GOT3 (cell line): ENCODE measurements at places on chromosomes 4 and X.

DNA sequence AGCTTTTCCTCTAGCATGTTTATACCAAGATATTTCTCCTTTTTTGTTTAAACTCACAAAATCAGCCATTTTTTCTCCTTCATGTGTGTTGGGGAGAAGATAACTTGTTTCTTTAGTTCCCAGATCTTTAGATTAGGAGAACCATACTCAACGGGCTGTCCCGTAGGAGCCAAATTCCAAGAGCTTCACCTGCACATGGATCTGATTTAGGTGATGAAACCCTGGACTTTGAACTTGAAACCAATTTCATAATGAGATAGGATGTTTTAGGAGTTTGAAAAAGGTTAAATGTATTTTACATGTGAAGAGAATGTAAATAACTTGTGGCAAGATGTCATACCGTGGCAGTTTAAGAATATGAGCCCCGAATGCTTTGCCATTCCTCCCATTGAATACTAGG lies 280.0 kb upstream of the PCDH18 start:
- DNase-seq, result no peak

GRCh38 chr4:8872402-8873291 lies 1.0 kb upstream of the HMX1 start:
- no peak for DNase-seq

DNA sequence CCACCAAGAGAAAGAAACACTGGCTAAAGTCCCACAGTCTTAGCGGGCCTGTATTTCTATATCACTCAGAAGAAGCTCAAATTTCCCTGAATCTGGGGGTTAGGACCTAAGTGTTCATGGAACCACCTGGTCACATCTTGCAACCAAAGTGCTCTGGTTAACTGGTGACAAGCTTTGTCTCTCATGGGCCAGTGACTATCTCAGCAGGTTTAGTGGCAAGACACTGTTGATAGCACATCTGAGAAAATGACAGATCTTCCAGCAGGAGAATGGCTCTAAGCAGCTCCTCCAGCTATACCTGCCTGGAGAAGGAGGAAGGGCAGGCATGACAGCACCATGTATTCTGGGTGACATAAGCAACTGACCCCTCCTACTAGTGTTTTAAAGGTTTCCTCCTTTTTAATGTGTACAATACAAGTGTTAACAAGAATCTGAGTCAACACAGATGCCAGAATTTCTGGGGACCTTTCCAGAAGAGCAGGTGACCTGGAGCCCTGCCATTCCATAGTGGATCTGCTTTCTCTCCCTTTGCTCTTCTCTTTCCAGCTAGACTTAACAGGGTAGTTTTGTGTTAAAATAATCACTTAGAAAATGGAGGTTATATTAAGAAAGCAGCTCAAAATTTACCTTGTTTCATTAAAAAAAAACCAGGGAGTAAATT lies 17.3 kb upstream of the QRFPR start:
- DNase-seq, result no peak

- no peak for DNase-seq
Measured at GRCh38 chr4:186604124-186604807, 48.9 kb upstream of the MTNR1A start.

GRCh38 chrX:102979536-102979935 lies 42.5 kb downstream of the RAB40AL start:
- no peak for DNase-seq

- no peak for DNase-seq
Measured at GRCh38 chr4:2804449-2804972, 11.6 kb downstream of the SH3BP2 start.

GRCh38 chrX:43985511-43985910 lies 12.3 kb upstream of the NDP start:
- no peak for DNase-seq

GRCh38 chr4:169869490-169869889 lies 111.7 kb upstream of the HPF1 start:
- no peak for DNase-seq

- no peak for DNase-seq
Measured at GRCh38 chrX:41337140-41337539, 3.2 kb downstream of the DDX3X start.

GRCh38 chr4:71186566-71187403 lies 152.0 kb upstream of the SLC4A4 start:
- DNase-seq, result peak; percentile 17

DNA sequence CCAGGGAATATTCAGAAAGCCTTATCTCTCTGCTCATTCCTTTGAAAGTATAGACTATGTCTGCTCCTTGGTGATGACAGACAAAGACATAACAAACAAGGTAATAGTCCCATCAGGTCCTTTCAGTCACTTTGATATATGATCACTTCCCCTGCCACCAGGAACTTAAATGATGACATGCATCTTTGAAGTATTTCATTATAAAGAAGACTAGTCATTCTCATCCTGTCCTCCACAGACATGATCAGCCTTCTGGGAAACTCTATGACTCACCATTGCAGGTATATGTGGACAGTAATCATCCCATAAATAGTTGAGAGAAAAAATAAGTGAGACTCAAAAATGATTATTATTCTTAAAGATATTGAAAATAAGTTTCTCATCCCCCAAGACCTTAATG lies 117.5 kb upstream of the VCX2 start:
- DNase-seq, result no peak

- no peak for DNase-seq
Measured at GRCh38 chr4:185335579-185335978, 60.1 kb downstream of the LRP2BP start.

- no peak for DNase-seq
Measured at GRCh38 chrX:21821875-21822274, 17.5 kb upstream of the MBTPS2 start.

DNA sequence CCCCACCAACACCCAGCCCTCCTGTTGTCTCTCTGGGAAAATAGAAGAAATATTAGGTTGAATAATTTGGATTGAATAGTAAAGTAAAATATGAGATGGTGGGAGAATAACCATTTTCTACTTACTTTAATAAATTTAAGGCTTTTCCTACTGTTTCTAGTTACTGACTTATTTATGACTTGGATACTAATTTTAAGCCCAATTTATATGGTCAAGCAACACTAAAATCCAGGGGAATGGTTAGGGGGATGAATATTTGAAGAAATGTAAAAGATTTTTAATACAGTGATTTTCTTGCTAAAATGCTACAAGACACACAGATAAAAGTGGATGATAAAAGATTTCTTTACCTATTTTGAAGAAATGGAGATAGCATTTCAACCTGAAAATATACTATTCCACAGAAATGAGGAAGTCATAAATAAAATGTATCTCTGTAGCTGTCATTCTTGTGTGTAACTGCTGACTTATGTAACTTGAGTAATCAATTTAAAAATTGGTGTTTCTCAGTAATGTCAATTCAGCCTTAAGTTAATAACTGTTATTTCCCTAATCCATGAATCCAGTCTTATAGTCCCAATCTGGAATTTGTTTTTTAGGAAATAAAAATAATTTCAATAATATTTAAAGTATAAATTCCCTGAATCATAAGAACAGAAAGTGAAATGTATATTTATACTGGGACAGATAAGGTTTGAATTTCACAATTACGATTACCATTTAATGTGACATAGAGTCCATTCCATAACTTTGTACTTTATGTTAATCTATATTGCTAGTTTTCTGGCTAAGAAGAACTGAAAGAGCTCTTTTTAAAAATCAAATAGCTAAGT lies 24.3 kb upstream of the IL2 start:
- no peak for DNase-seq

- no peak for DNase-seq
Measured at GRCh38 chr4:181662383-181662782, 580.8 kb upstream of the TENM3 start.

- DNase-seq, result no peak
Measured at GRCh38 chrX:124348885-124349453, 2.6 kb downstream of the SH2D1A start.

GRCh38 chr4:24751926-24752539 lies 43.3 kb upstream of the SOD3 start:
- DNase-seq, result no peak

GRCh38 chrX:434946-435345 lies 48.2 kb upstream of the PPP2R3B start:
- DNase-seq, result no peak

- DNase-seq, result no peak
Measured at GRCh38 chr4:151729731-151730559, 30.9 kb downstream of the GATB start.

DNA sequence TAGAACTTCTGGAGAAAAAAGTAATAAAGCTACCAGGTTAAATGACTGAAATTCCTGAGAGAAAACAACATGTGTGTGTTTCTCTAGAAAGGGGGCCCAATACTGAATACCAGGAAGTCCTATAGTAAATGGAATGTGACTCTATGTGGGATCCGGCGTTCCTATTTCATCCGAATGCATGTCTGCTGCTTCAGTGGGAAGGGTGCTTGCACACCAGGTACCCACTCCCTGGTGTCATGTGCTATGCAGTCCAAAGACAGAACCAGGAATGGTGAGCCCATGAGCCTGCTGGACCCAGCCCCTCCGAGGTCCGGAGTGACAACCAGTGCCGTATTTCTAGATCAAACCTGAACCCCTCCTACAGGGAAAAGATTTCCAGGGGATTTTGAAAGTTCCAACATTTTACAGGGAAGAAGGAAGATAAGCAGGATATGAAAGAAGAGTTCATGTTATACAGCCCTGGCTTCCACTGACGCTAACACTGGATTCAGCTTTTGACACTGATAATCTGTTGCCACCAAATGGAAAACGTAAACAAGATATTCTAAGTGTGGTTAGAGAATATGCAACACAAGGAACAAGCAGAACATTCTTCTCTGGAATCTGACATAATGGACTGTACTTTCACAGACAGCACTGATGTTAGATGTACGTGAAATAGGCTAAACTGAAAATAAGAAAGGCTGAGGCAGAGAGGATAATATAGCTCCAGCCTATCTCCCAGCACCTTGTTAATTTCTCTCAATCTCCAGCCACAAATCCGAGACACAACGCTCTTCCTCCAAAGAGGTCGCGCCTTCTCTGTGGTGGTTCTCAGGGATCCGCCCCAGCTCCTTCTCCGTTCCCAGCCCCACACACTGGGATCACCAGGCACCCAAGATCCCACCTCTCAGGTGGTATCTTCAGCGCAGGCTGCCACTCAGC lies 725 bp upstream of the CXCL1 start:
- DNase-seq, result no peak

- DNase-seq, result no peak
Measured at GRCh38 chr4:74366367-74366911, 1.5 kb downstream of the EREG start.

DNA sequence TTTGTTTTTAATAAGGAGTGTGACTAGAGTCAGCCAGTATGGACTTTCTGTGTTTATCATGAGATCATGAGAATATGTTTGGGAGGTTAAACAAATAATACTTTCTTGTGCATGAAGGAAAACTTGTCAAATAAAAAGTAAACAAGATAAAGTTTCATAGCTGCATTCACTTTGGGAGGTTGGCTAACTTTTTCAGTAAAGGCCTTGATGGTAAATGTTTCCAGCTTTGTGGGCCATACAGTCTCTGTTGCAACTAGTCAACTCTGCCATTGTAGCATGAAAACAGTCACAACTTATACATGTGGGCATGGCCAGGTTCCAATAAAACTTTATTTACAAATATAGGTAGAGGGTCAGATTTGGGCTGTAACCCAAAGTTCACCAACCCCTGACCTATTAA lies 150.4 kb downstream of the MID1 start:
- DNase-seq, result no peak

DNA sequence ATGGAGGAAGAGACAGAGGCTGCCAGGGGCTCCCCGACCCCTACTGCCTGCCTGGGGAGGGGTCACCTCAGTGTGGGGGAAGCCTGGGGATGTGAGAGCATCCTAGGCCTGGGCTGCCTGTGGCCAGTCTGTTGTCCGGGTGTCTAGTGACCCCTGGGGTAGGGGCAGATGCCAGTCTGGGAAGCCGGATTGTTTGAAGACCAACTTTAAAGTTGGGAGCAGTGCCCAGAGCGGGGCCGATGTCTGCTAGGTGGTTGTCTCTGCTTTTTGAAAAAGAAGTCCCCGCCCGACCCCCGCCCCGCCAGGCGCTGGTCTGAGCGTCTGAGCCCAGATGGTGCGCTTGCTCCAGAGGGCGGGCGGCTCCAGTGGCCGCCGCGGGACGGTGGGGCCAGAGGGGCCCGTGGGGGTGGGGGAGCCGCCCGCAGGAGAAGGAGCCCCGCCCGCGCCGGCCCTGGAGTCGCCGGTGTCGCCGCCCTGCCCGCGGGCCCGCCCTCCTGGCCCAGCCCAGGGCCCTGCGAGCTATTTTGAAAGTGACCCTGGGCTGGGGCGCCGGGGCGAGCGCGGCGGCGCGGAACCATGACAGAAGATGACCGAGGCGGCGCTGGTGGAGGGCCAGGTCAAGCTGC lies at the start of gene DOK7:
TSS of gene DOK7 (plus strand) at position 517 of the 626 bp plus-strand sequence. CDS start at position 587, 70 bp downstream.
- no peak for DNase-seq
